ENCODE measurements at places on chromosomes 7 and 10.

- no peak for DNase-seq
Measured at GRCh38 chr7:149199234-149199995, 4.1 kb downstream of the ZNF282 start.

- peak; percentile 92 for DNase-seq
Measured at GRCh38 chr10:98309366-98310355, 41.7 kb upstream of the LOXL4 start.

GRCh38 chr10:6275022-6275997, 72.6 kb downstream of the PFKFB3 start:
- peak; percentile 9 for DNase-seq

DNA sequence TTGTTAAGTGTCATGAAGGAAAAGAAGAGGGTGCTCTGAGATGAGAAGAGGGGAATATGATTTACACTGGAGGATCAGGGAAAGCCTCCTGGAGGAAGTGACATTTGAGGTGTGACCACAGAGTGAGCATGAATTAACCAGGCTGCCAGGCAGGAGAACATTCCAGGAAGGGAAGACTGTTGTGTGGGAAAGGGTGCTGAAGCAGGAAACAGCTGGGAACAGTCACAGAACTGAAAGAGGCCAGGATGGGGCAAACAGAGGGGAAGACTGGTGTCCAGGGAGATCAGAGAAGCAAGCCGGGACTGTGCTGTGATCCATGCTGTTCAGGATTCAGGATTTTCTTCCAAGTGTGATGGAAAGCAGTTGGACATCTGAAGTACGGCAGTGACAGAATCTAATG, 14.9 kb downstream of the HIPK2 start:
- DNase-seq, result no peak

DNA sequence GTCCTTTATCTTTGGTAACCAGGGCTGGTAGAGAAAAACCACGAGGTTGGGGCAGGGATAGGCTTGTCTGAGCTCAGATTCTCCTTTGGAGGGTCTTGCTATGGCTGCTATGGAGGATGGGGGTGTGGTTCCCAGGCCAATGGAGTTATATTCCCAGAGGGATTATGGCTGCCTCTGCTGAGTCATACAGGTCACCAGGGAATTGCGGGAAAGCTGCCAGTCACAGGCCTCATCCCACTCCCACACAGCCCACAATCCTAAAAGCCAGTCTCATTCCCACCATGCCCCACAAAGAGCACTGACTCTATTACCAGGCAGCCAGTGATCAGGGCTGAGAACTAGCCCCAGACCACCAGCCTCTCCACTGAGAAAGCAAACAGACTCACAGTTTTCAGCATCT, 316.6 kb upstream of the TMEM229A start:
- no peak for DNase-seq

DNA sequence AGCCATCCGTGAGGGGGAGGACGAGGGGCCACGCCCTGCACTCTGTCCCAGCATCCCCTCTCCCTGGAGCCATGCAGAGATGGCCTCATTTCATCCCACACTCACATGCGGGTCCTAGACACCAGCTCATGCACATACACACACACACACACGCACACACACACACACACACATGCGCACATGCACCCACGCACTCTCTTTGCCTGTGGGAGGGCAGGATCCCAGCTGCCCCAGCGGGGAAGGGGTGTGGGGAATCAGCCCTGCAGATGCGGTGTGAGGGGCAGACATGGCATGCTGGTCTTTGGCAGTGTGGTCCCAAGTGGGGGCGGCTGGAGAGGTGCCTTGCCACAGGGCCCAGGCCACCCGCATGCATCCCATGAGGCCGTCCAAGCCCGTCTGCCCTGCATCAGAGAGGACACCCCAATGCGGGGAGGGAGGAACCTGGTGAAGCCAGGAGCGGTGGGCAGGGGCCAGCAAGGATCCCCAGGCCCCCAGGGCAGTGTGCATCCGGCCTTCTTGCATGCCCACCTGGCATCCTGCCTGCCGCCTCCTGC, 68.1 kb downstream of the LHPP start:
- no peak for DNase-seq

GRCh38 chr7:36131026-36131425, 22.0 kb upstream of the EEPD1 start:
- DNase-seq, result no peak

GRCh38 chr10:30918651-30919050, 113.0 kb downstream of the ZNF438 start:
- DNase-seq, result no peak

GRCh38 chr10:126110489-126111180, 214.3 kb downstream of the FANK1 start:
- no peak for DNase-seq

DNA sequence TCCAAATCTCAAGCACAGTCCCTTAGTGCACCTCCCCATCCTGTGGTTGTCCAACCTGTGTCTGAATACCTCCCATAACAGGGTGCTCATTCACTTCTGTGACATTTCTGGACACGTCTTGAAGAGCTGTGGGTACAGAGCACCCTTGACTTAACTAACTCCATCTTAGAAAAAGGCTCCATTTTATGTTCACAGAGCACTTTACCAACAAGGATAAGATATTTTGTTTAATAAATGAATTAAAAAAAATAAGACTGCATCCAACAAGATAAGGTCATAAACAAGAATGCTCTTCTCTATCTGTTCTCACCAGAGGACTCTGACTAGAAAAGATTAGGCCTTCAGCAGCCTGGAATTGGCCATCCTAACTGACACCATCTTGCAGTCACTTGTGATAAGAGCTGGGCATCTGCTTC, 335.2 kb upstream of the ZNF32 start:
- DNase-seq, result no peak

- no peak for DNase-seq
Measured at GRCh38 chr7:85471740-85472139, 284.9 kb upstream of the SEMA3D start.

DNA sequence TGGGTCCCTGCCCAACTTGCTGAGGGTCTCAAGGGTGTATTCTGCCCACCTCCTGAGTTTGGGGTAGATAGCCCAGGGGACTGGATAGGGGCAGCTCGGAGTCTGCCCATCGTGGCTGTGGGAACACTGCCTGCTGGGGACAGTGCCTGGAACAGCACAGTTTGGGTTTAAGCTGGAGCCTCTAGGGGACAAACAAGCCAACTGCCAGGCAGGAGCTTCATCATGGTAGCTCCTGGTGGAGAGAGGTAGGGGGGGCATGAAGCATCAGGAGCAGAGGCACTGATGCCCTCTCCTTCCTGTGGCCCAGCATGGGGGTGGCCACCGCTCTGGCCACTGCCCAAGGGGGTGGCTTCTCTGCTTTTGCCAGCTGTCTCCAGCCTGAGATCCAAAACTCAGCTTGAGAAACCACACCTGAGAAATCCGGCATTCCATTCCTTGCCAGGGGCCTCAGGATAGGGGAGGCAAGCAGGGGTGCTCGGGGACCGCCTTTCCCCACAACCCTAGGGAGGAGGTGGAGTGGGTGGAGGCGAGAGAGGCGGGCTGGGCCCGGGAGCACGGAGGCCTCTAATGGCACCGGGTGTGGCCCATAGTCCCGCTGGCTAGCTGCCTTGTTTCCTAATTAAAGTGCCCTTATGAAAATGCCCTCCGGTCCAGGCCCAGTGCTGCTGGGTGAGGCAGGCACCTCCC, 47.6 kb downstream of the UNC5B start:
- no peak for DNase-seq

DNA sequence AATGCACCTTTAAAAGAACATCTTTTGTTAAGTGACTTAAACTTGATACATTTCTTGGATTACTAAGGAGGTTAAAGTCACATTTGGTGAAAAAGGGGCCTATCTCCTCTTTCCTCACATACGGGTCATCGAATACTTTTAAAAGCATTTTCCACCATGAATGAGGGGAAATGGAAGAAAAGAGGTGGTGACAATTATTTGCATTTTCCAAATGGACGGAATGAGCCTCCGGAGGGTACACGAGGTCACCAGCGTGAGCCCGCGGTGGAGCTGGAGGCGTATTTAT, 1.0 kb upstream of the BMPR1A start:
- DNase-seq, result peak; percentile 11

DNA sequence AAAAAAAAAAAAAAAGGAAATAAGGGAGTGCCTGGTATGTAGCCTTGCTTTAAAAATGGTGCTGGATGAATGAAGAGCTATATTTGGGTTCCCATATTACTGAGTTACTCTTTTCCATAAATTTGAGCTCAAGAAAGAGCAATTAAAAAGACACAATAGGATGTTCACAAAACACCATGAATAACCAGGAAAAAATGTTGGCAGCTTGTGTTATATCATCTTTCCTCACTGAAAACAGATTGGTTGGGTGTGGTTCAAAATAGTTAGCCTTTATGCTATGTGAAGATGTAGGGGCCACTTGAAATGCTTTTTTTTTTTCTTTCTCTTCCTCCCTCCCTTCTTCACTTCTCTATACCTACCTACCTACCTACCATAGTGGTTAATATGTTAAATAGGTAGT, 256.9 kb downstream of the STK31 start:
- no peak for DNase-seq

DNA sequence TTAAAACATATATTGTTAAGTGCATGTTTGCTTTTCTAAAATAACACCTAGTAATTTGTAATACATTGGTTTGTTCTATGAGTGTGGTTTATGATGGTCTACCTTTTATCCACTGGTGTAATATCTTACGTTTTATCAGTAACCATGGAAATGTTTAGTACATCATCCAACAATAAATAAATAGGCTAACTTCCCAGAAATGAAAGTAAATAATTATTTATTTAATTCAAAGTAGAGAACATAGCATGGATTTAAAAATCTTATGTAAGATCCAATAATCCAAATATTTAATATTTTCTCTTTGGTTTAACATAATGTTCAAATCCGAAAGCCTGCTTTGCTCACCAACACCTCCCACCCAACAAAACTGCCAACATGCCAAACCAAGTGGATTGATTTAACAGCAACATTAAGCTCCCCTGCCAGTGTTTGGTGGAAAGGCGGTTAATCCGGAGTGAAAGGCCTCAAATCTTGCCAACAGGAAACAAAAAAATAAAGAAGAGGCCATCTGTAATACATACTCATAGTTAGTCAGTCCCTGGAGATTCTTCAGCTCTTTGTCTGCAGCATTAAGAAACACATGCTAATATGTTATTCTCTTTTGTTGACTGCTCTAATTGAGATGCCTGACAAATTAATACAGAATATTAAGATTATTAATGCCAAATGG, 897.8 kb downstream of the CNTNAP2 start:
- no peak for DNase-seq

- peak; percentile 42 for DNase-seq
Measured at GRCh38 chr7:71710442-71710841, 578.5 kb downstream of the GALNT17 start.

DNA sequence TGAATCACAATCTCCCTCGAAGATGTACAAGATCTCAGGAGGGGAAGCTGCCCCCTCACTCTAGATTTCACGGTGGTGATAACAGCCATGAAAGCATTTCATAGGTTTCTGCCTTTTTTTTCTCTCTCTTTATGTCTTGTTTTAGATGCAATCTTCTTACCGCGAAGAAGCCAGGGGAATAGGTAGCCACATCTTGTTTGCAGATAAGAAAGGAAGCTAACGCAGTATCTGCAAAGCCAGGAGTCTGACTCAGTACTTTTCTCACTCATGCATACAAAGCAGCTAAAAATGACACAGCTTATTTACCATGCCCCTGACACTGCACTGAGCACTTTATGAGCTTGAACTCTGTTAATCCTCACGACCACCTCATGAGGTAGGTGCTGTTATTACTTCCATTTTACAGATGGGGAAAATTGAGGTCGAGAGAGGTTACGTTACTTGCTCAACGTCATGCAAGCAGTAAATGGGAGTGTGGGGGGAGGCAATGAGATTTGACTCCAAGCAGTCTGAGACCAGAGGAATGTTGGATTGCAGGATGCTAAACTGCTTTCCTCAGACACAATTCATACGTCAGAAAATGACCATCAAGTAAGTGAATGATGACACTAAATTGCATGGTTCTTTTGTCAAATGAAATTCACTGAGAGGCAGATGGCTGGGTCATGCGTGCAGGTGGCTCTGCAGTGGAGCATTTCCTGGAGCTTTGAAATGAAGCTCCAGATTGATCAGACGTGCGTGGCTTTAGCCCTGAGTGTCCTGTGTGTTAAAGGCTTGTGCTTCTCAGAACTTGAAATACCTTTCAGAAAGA, 3.3 kb downstream of the MAP3K8 start:
- DNase-seq, result no peak

Measured in cerebellum (tissue), 4 donors.